ENCODE measurements at places on chromosomes 16 and 17.
A peak's percentile ranks its signal among the peaks of the same experiment; 100 is the strongest.

GRCh38 chr16:728131-728889 is 1.4 kb downstream of the HAGHL start:
- DNase-seq, result peak; percentile 77

GRCh38 chr16:80594756-80595155 is 54.0 kb downstream of the DYNLRB2 start:
- no peak for DNase-seq

DNA sequence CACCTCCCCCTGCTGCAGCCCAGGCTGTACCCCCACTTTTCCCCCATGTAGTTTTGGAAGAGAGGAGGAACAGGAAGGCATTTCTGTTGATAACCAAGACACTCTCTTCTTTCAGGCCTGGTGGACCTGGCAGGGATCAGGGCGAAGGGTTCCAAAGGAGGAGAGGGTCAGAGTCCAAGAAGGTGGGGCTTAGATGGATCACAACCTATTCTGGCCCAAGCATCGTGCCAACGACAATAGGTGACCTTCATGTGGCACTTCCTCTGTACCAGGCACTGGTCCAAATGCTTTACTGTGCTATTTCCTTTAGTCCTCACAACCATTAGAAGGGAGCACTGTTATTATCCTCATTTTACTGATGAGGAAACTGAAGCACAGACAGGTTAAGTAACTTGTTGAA is 84.3 kb downstream of the TMEM132E start:
- no peak for DNase-seq

- DNase-seq, result no peak
These were observed 3.2 kb downstream of the SLC6A2 start for GRCh38 chr16:55658898-55659420.

DNA sequence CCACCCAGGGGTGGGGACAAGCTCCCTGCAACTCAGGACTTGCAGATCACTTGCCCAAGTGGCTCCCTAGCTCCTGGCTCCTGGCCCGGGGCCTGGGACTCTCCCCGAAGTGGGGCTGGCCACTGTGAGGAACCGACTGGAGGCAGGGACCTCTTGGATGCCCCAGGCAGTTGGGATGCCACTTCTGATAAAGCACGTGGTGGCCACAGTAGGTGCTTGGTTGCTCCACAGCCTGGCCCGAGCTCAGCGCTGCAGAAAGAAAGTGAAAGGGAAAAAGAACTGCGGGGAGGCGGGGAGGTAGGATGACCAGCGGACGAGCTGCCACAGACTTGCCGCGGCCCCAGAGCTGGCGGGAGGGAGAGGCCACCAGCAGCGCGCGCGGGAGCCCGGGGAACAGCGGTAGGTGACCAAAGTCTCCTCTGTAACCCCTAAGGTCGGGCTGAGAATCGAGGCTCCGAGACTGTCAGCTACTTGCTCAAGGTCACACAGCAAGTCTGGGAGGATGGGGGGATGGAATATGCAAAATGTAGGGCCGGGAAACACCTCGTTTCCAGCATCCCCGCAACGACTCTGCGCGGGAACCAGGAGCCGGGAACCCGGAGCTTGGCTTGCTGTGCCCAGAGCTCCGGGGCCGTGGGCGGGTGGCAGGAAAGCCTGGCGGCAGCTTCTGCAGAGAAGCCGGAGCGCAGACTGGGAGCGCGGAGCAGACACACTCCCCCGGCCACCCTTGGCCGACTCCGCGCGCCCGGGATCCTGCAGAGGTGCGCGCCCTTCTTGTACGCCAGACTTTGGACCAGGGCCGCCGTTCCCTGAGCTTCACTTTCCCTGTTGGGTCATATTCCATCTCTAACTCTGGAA is 1.9 kb downstream of the CIITA start:
- DNase-seq, result no peak

DNA sequence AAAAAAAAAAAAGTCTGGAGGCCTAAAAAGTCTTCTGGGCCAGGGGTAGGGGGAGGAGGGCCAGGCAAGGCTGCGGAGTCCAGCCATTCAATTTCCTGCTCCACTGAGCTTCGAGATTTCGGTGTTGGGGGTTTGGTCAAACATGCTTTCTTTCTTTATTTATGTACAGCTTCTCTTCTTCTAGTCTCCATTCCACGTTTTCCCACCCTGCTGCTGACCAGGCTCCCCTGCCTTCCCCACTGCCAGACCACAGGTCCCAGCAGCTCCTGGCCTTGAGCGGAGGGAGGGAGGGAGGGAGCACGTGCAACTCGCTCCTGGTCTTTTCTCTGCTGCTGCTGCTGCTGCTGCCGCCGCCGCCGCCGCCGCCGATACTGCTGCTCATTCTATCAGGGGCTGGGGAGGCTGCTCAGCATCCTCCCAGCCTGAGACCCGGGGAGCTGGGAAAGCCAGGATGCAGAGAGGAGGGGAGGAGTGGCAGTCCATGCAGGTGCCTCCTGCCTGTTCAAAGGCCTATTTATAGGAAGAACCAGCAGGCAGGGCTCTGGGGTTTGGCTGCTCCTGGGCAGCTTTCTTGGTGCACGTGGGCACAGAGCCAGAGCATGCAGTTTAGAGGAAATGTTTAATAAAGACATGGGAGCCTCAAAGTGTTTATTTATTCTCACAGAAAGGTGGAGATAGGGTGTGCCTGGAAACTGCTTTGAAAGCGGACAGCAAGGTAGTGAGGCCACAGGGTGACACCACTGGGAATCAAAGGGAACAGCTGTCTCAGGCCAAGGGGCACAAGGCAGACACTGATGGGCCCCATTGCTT is 23.4 kb upstream of the ZFHX3 start:
- DNase-seq, result no peak

DNA sequence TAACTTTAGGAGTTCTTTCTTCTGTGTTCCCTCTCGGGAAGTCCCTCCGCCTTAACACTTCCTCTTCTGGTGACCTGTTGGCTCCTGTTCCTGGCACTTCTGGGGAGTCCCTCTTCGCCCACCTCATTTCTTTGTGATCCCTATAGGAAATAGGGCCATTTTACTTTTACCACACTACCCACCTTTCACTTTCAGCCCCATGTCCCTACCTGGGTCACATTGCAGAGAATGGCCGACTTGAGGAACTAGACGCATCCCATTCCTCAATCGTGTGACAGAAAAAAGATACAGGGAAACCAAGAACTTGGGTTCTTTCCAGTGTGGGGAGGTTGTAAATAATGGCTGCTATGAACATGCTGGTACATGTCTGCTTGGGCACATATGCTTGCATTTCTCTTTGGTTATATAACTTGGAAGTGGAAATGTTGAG is 6.6 kb downstream of the IL21R start:
- no peak for DNase-seq

GRCh38 chr16:85556456-85557082 is 56.6 kb upstream of the GSE1 start:
- no peak for DNase-seq

DNA sequence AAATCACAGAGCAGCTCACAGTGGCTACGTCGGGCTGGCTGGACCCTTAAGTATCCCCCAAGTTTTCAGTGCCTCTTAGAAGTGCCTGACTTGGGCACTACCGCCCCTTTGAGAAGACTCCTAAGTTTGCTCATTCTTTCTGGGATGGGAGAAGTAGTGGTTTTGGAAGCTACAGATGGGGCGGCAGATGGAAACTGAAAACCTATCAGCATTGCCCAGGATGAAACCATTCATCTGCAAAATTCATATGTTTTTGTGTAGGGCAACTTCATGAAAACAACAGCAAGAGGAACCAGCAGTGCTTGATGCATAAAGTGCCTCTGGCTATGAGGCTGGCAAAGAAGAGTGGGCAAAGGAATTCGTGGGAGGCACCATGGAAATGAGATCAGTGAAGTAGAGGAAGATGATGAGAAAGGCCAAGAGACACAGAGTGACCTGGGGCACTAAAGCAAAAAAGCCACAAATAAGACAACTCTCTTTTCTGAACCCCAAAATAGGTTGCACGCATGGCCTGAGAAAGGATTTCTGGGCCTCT is 277.1 kb downstream of the XYLT1 start:
- no peak for DNase-seq

DNA sequence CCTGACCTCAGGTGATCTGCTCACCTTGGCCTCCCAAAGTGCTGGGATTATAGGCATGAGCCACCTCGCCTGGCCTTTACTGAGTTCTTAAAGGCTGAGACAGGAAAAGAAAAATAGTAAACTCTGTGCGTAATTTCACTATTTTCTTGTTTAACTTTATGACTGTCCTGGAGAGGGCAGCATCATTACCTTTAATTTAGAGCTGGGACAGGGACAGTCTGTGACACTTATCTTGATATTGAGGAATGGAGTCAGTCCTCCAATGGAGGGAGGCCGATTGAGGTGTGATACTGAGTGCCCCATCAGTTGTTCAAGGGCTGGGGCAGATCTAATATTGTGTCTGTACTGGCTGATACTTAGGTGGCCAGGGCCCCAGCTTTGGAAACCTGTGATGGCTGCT is 21.5 kb upstream of the SPN start:
- no peak for DNase-seq

DNA sequence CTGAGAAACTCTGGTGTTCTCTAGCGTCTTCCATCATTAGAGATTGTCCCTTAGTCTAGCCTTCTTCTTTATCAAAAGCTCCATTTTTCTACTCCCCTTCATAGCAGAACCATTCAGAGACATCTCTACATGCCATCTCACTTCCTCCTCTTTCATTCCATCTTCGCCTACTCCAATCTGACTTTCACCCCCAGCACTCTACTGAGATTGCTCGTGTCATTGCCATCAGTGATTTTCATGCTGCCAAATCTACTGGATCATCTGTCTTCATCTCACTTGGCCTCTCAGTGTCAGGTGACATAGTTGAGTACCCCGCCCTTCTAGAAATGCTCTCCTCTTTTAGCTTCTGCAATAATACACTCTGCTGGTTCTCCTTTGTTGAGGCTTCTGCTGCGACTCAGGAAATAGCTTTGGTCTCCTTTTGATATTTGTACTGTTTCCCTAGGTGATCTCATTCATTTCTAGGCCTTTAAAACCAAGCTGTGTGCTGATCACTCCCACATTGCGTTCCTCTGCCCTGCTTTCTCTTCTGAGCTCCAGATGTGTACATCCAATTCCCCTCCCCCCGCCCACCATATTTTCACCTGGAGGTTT is 119.1 kb downstream of the FTO start:
- no peak for DNase-seq

GRCh38 chr17:72660274-72661115 is 432.0 kb downstream of the SLC39A11 start:
- DNase-seq, result no peak

DNA sequence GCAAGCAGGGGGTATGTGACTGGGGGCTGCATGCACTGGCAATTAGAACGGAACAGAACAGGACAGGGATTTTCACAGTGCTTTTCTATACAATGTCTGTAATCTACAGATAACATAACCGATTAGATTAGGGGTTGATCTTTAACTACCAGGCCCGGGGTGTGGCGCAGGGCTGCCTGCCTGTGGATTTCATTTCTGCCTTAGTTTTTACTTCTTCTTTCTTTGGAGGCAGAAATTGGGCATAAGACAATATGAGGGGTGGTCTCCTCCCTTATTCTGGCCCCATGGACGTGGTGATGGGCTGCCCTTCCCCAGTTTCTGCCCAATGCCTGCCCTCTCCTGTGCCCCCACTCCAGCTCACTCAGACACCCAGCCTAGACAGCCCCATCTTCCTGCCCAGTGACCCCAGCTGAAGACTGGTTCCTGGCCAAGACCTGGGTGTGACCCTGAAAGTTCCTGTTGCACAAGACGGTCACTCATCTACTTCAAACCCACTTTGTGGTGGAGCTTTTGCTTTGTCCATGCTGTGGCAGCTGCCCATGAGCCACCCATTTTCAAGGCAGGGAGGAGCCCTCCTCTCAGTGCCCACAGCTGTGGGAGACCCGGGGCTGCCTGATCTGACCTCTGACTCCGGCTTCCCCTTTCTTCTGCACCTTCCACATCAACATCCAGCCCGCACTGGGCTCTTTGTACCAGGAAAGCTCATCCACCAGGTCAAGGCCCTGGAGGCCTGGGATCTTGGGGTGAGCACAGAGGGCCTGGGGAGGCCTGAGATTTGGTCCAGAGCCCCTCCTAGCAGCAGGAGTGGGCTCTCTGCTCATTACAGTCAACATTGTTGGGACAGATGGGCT is 18.6 kb downstream of the ALOX12B start:
- no peak for DNase-seq

GRCh38 chr17:57900991-57901743 is 51.3 kb upstream of the MRPS23 start:
- DNase-seq, result no peak

GRCh38 chr16:63192980-63193379 is 1156.7 kb upstream of the CDH8 start:
- DNase-seq, result no peak

- DNase-seq, result no peak
These were observed 296.3 kb downstream of the CPPED1 start for GRCh38 chr16:12507366-12507765.

GRCh38 chr16:56856876-56857447 is 8.0 kb upstream of the SLC12A3 start:
- DNase-seq, result no peak
